ENCODE measurements at places on chromosomes 6 and 20. TPM values are rescaled to one million over a fixed set of nuclear protein-coding genes. Genes with fewer than 3 reads are reported as not detected.

DNA sequence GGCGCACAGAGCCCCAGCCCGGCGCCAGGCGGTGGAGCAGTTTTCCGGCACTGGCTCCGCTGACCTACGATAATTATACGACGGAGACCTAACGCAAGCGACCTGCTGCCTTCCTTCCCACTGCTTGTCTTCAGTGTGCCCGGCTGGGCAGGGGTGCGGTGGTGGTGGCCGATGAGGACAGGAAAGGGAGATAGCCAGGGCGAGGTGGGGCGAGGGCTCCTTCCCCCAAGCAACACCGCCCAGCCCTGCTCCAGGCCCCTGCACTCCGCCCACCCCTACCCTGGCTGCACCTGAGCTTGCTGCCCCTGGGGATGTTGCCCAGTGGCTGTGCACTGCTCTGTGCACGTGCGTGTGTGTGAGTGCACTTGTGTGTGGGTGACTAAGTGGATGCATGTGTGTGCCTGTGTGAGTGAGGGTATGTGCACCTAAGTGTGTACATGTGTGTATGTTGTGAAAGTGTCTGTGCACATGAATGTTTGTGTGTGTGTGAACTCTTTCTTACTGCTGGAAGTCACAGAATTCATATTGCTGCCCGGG lies 42.6 kb upstream of the IRF4 start:
- no peak overlapping the region for H3K4me3 ChIP-seq
- H3K27ac ChIP-seq = no peak overlapping the region
- H3K4me1 ChIP-seq = peaks cover 1% of the 10 kb centered on the region
- DNase-seq = no peak

GRCh38 chr6:89655122-89655521 lies 16.6 kb upstream of the LYRM2 start:
- H3K4me3 ChIP-seq = no peak overlapping the region
- DNase-seq = no peak
- H3K4me1 ChIP-seq = no peaks in the 10 kb centered on the region
- H3K36me3 ChIP-seq = peaks cover 5% of the 10 kb centered on the region
- H3K27ac ChIP-seq = peak overlapping the region; percentile 47

GRCh38 chr20:3798908-3799248 lies 2.8 kb downstream of the CDC25B start:
- H3K4me1 ChIP-seq = peaks cover 49% of the 10 kb centered on the region
- H3K36me3 ChIP-seq = peaks cover 15% of the 10 kb centered on the region
- no peaks in the 10 kb centered on the region for H3K27me3 ChIP-seq

- H3K4me3 ChIP-seq = peak overlapping the region; percentile 45
- H3K27ac ChIP-seq = no peak overlapping the region
- peaks cover 75% of the 10 kb centered on the region for H3K27me3 ChIP-seq
- H3K36me3 ChIP-seq = no peaks in the 10 kb centered on the region
Observed at GRCh38 chr6:27553123-27553904, 80.4 kb upstream of the ZNF184 start.

DNA sequence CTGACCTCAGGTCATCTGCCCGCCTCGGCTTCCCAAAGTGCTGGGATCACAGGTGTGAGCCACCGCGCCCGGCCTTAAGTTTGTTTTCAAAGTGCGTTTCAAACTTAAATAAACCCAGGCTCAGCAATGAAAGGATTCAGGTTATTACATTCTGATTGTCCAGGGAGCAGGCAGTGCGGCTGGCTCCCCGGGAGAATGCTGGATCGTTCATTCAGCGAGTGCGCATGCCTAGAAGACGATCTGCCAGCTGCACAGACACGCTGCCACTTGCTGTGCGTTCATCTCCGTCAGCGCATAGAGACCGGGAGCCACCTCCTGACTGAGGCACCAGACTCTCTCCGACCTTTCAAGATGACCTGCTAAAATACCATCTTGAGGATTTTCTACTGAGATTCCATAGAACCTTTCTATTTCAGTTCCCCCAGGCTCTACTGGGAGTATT lies 163.9 kb upstream of the ZNF217 start:
- H3K36me3 ChIP-seq = no peaks in the 10 kb centered on the region
- no peaks in the 10 kb centered on the region for H3K27me3 ChIP-seq
- H3K4me3 ChIP-seq = no peak overlapping the region
- H3K27ac ChIP-seq = no peak overlapping the region

DNA sequence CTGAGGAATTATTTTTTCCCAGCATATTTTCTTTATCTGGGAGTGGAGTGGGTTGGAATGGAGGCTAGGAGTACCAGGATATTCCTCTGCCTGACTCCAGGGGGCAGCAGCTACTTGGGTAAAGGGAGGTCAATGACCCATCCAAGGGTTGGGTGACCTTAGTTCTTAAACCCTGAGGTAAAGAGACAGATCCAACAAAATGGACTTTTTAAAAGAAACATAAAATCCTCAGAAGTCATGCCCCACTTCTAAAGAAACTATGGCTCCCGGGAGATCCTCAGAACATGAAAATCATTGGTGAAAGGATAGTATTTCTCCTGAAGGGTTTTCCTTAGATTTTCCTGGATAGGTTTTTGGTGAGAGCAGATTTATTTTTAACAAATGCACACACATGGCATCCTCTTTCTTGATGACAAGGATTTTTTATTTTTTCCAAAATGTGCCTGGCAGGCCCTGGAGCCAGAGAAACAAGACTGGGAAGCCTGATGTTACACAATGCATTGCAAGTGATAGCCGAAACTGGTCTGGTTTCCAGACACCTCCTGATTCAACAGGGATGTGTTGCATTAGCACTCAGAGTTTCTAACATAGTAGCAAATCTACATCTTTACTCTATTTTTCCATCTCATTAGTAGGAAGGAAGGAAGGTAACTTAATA lies 240.9 kb upstream of the BTBD3 start:
- no peak for DNase-seq
- H3K4me1 ChIP-seq = no peaks in the 10 kb centered on the region
- no peak overlapping the region for H3K4me3 ChIP-seq
- no peak overlapping the region for H3K27ac ChIP-seq
- no peaks in the 10 kb centered on the region for H3K36me3 ChIP-seq
- H3K27me3 ChIP-seq = no peaks in the 10 kb centered on the region

DNA sequence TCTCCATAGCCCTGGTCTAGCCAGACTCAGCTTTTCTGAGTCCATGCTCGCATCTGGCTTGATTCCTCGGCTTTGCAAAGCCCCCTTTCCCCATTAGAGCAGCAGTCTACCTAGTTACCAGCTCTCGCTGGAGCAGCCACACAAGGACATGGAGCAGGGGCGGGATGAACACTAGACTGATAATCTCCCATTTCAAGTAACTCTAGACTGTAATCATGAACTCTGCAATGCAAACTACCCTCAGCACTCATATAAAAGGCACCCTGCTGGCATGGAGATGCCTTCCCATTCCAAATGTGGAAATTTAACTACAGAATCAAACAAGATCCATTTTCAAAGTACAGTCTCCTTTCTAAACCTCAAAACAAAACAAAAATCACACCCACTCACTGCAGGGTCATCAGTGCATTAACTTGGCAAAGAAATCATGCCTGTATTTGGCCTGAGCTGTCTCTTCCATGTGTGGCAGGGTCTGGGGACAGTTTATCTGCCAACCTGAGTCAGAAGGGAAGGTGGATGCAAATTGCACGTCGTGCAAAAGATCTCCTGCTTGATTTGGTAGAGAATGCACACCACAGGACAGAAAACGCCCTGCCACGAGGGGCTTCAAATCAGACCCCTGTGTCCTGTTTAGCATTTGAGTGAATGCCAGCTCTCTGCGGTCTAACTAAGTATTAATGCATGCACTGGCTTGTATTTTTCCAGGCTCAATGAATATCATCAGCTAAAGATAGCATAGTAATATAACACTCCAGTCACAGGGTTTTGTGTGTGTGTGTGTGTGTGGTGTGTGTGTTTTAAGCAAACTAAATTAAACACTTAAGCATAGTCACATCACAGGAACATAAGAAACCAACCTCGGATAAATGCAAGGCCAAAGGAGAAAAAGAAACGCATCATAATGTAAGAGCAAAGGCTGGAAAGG lies 85.3 kb downstream of the MYLK4 start:
- DNase-seq = no peak
- H3K27me3 ChIP-seq = peaks cover 17% of the 10 kb centered on the region
- no peaks in the 10 kb centered on the region for H3K36me3 ChIP-seq
- no peak overlapping the region for H3K27ac ChIP-seq
- H3K4me3 ChIP-seq = no peak overlapping the region

GRCh38 chr6:37698264-37699137 lies 818 bp upstream of the MDGA1 start:
- peak overlapping the region; percentile 99 for H3K4me3 ChIP-seq
- peak; percentile 44 for DNase-seq
- H3K27ac ChIP-seq = peak overlapping the region; percentile 96
- peaks cover 24% of the 10 kb centered on the region for H3K4me1 ChIP-seq

- H3K4me3 ChIP-seq = no peak overlapping the region
- H3K36me3 ChIP-seq = peaks cover 2% of the 10 kb centered on the region
- no peak overlapping the region for H3K27ac ChIP-seq
- H3K27me3 ChIP-seq = no peaks in the 10 kb centered on the region
- no peak for DNase-seq
Observed at GRCh38 chr20:32995802-32996201, 8.4 kb downstream of the SUN5 start.

DNA sequence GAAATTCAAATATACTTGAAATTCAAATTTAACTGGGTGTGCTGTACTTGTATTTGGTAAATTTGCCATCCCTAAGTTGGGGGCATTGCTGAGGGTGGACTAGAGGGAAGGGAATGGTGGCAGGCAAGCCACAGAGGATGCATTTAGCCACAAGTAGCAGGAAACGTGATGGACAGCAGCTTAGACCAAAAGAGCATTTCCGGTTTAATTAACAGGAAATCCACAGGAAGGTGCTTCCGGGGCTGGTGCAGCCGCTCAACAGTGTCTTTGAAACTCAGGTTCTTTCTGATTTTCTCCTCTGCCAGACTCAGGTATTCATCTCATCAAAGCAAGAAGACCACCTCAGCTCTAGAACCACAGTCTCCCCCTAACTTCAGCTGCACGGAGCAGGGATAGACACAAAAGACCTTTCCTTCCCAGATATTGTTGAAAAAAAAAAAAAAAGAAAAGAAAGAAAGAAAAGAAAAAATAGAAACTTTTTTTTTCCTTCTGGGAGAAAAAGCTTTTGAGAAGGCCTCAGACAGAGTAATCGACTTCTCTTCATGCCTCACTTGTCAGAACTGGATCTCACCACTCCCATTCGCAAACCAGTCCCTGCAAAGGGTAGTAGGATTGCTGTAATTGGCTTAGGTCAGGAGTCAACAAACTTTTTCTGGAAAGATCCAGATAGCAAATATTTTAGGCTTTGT lies 8.0 kb upstream of the BCAS1 start:
- peak overlapping the region; percentile 84 for H3K27ac ChIP-seq
- H3K4me3 ChIP-seq = peak overlapping the region; percentile 84
- peaks cover 14% of the 10 kb centered on the region for H3K4me1 ChIP-seq
- H3K27me3 ChIP-seq = no peaks in the 10 kb centered on the region
- DNase-seq = no peak
- no peaks in the 10 kb centered on the region for H3K36me3 ChIP-seq

DNA sequence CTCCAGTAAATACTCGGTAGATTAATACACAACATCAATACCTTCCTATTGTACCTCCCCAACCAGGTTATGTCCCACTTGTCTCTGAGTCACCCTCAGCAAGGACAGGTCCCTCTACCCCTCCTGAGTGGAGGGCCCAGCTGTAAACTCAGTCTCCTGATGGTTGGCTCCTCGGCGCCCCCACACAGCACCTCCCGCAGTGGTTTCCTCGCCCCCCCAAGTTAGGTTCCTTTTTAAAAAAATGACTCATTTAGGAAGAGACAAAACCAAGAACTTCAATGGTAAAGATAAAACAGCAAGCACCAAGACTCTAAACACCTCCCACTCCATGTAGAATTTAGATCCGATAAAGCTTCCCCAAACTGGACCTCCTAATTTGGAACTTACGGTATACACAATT lies 83.5 kb downstream of the TRERF1 start:
- no peaks in the 10 kb centered on the region for H3K27me3 ChIP-seq
- H3K4me3 ChIP-seq = peak overlapping the region; percentile 87
- DNase-seq = no peak
- peaks cover 4% of the 10 kb centered on the region for H3K36me3 ChIP-seq

- peaks cover 2% of the 10 kb centered on the region for H3K36me3 ChIP-seq
- peaks cover 23% of the 10 kb centered on the region for H3K27me3 ChIP-seq
- H3K4me1 ChIP-seq = no peaks in the 10 kb centered on the region
- H3K4me3 ChIP-seq = no peak overlapping the region
- H3K27ac ChIP-seq = no peak overlapping the region
Observed at GRCh38 chr6:46549155-46549554, 57.9 kb upstream of the RCAN2 start.

DNA sequence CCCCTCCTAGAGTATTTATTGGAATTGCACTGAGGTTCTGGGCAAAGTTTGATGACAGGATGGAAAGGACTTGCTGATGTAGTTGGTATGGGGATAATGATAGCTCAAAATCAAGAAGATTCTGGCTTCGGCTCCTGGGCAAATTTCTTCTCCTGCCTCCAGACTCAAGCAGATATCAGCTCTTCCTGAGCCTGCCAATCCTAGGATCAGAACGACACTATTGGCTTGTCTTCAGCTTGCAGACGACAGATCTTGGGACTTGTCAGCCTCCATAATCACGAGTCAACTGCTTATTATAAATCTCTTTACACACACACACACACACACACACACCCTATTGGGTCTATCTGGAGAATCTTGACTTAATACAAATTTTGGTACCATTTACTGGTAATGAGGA lies 131.1 kb downstream of the PREX1 start:
- H3K4me1 ChIP-seq = peaks cover 41% of the 10 kb centered on the region
- H3K27me3 ChIP-seq = no peaks in the 10 kb centered on the region
- DNase-seq = no peak
- H3K36me3 ChIP-seq = peaks cover 16% of the 10 kb centered on the region
- H3K4me3 ChIP-seq = no peak overlapping the region

DNA sequence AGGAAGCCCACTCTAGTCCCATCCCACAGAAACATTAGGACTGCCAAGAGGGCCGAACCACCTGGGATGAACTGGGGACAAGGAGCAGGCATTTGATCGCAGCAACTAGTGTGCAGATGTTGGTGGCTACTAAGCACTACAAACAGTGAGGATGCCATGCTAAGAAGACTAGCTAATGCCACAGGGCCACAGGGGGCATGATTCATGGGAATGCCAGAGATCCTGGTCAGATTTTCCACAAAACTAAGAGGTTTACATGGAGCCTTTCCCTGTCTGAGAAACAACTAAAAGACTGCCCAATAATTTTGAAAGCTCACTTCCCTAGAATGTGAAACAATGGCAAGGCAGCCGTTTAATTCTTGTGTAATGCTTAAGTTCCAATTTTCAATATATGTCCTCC lies 375.9 kb upstream of the PTCHD4 start:
- no peaks in the 10 kb centered on the region for H3K36me3 ChIP-seq
- DNase-seq = no peak
- no peaks in the 10 kb centered on the region for H3K4me1 ChIP-seq
- H3K27me3 ChIP-seq = no peaks in the 10 kb centered on the region
- no peak overlapping the region for H3K27ac ChIP-seq

DNA sequence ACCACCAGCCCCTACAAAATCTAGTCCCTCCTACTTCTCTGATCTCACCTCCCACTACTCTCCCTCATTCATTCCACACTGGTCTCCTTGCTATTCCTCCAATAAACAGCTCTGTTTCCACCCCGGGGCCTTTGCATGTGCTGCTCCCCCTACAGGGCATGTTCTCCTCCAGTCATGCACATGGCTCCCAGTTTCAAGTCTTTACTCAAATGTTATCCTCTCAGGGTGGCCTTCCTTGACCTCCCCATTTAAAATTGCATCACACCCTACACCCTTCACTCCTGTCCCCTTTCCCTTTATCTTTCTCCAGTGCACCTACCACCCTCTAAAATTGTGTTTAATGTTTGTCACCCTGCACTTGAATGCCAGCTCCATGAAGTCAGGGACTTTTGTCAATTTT lies 174.5 kb downstream of the MRPL14 start:
- no peak overlapping the region for H3K4me3 ChIP-seq
- peaks cover 5% of the 10 kb centered on the region for H3K36me3 ChIP-seq
- peaks cover 2% of the 10 kb centered on the region for H3K4me1 ChIP-seq
- no peak for DNase-seq
- H3K27ac ChIP-seq = no peak overlapping the region
- peaks cover 15% of the 10 kb centered on the region for H3K27me3 ChIP-seq

The IL17F gene
- 0.35 TPM for total RNA-seq

The EPPIN gene
- total RNA-seq = not detected

Measured in T-helper 17 cell (primary cell).